Stimulated activated naive CD4-positive, alpha-beta T cell (primary cell): ENCODE measurements at places on chromosomes 6 and 20.

DNA sequence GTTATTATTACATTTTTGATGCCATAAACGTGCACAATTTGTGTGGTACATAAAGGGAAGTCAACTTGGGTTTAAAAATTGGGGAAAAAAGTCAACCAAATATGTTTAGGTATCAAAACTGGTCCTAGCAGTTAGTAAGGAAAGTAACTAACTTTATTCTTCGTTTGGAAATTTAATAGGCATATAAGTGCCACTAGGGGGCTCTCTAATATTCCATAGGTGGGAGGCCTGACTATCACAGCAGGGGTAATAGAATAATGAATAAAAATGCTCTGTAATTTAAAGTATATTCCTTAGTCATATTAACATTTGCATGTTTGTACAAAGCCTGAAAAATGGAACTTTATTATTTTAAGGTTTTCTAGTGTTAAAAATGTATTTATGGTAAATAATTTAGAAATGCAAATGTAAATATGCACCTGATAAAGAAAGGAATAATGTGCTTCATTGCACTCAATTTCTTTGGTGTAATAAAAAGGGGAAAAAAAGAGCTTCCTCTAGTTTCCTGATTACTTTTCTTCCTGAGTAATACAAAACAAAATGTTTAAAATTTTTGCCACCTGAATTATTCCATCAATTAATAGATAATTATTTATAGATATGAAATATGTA is 125.7 kb upstream of the HDAC2 start:
- no peak for DNase-seq

- DNase-seq = no peak
Observed at GRCh38 chr20:22524393-22525015, 59.9 kb downstream of the FOXA2 start.

- no peak for DNase-seq
Observed at GRCh38 chr20:14609328-14610221, 272.2 kb upstream of the FLRT3 start.

DNA sequence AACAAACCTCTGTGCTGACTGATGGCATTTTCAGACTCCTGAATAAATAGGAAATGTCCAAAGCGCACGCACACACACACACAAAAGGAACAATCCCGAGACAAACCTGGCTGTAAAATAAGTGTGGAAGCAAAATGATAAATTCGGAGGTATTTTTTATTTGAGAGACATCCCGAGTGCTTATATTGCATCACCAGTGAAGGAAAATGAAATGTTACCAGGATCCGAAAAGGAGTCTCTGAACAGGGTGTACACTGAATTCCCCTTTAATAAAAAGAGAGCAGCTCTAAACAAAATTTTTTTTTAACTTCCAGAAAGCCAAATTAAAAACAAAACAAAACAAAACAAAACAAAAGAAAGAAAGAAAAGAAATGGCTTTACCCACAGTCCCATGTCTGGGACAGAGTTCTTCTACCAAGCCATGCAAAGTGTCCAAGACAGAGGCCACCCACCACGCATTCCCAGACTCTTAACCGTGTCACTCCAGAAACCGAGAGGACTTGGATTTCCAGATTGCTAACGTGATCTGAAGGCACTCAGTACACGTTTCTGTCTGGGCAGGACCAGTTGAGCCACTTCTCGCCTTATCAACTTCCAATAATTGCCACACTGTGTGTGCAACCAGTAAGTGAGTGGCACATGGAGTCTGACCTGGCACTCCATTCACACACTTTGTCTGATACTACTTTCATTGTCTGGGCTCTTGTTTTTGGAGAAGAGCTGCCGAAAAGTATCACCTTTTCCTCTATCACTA is 817 bp downstream of the ME1 start:
- no peak for DNase-seq

- no peak for DNase-seq
Observed at GRCh38 chr6:7878401-7878964, 32.1 kb downstream of the TXNDC5 start.

- DNase-seq = no peak
Observed at GRCh38 chr6:74607934-74608333, 597.9 kb downstream of the COL12A1 start.

DNA sequence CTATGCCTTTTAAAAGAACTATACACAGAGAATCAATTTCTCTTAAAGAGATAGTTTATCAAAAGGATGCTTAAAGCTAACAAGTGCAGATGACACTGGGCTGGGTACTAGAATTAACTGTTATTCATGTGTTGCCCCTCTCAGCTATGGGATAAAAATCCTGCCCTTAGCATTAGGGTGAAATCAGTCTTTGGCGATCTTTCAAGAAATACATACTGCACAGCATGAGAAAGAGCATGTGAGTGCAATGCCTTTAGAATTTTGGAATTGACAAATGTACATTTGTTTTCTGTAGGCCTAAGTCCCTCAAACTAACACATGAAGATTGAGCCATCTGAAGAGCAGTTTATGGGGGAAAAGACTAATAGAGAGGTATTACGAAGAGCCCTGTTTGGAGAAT is 115.4 kb downstream of the ZFP64 start:
- no peak for DNase-seq

- DNase-seq = no peak
Observed at GRCh38 chr6:18053555-18054445, 66.4 kb upstream of the KIF13A start.

DNA sequence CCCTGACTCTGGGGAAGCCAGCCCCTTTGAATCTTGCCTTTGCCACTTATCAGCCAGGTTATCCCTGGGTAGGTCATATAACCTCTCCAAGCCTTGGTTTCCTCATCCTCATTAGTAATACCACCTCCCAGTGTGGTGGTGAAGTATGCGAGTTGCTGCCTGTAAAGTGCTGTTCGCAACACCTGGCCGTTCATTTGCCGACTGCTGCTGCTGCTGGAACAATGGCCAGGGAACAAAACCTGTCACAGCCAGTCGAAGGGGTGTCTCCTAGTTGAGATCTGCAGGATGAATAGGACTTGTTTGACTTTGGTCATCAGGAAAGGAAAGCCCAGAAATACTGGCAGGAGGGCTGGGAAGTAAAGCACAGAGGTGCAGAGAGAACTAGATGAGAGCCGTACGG is 6.1 kb downstream of the MANBAL start:
- no peak for DNase-seq

DNA sequence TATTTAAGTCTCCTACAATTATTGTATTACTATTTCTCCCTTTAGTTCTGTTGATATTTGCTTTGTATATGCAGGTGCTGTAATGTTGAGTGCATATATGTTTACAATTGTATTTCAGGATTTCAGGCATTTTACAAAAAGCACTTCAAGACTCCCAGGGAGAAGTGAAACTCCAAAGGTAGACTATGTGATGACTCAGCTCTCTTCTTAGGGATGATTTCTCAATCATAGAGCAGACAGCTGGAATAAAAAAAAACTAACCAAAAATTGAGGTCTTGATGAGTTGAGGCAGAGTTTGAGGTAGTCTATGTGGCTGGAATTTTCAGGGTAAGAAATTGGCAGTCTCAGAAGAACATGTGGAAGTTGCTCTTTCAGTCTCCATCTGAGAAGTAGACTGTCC is 786.1 kb downstream of the TFAP2A start:
- DNase-seq = no peak

GRCh38 chr6:123804014-123804786 is 535 bp downstream of the NKAIN2 start:
- no peak for DNase-seq

- DNase-seq = no peak
Observed at GRCh38 chr6:109979033-109979921, 1.2 kb downstream of the GPR6 start.

DNA sequence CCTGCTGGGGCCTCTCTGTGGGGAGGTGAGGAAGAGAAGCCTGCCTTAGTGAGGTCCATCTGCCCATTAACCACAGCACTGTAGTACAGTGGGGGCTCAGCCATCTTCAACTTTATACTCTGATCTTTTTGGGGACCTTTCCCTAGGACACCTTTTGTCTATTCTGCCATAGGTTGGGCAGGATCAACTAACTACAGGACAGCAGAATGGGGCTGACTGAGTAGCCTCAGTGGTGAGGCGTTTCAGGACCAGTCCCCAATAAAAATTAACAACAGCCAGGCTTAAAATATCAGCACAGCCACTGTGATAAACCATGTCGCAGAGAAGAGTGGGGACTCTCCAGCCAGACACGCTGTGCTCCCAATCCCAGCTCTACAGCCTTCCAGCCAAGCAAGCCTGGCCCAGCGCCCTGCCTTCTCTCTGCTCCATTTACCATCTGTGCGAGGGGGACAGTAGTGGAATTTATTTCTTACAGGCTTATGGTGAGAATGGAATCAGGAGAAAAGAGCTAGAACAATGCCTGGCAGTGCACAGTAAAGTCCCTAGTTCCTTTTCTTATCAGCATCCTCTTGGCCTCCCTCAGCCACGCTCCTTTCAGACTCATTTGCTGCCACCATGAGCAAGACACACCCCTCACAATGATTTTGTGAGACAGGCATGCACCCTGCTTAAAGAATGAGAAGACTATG is 75.5 kb downstream of the SLC22A23 start:
- DNase-seq = no peak

DNA sequence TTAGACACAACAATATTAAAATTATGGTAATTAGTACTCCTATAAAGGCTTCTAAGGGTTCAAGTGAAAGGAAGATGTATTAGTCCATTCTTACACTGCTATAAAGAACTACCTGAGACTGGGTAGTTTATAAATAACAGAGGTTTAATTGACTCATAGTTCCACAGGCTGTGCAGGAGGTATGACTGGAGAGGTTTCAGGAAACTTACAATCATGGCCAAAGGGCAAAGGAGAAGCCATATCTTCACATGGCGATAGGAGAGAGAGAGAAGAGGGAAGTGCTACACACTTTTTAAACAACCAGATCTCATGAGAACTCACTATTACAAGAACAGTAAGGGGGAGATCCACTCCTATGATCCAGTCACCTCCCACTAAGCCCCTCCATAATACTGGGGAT is 52.9 kb downstream of the TINAG start:
- DNase-seq = no peak

DNA sequence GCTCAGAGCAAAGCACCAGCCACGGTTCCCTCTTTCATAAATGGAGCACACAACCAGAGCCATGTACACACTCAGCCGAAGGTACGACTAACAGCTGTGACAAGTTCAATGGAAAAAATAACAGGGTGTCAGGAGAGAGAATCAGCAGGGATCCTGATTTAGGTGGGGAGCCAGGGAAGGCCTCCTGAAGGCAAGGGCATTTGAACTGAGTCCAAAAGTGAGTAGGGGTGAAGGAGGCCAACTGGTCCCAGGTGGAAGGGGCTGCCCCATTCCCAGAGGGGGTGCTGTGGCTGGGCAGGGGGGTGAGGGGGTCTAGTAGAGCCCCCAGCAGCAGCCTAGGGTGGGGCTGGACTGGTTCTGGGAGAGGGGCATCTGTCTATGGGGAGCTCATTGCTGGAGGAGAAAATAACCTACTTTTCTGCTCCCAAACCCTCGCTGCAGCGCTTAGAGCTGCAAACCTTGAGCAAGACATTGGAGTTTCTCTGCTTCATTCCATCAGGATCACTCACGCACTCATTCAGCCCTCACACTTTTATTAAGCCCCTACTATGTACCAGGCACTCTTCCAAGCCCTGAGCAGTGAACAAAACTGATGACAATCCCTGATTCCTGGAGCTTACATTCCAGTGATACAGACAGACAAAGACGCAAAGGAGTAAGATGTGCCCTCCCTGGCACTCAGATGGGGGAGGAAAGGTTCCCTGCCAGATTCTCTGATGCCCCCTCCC is 113.5 kb downstream of the TOX2 start:
- DNase-seq = no peak

- DNase-seq = no peak
Observed at GRCh38 chr20:25514747-25515340, 70.5 kb downstream of the NINL start.

- DNase-seq = no peak
Observed at GRCh38 chr6:45256697-45257695, 71.1 kb upstream of the RUNX2 start.

DNA sequence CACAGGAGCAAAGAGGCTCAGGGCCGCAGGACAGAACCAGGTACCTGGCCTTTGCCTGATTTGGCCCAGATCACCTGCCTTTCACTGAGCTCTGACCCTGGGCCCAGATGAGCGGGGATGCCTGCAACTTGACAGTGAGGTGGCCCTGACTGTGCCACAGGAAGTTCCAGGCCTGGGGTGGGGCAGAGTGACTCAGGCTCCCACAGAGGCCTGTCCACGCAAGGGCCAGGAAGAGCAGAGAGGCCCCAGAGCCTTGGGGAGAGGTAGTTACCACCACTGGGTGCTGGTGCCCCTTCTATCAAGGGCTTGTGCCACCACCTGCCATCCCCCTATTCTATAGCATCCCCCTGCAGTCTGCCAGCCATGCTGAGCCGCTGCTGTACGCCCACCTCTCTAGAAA is 4.1 kb upstream of the NOL4L start:
- no peak for DNase-seq

DNA sequence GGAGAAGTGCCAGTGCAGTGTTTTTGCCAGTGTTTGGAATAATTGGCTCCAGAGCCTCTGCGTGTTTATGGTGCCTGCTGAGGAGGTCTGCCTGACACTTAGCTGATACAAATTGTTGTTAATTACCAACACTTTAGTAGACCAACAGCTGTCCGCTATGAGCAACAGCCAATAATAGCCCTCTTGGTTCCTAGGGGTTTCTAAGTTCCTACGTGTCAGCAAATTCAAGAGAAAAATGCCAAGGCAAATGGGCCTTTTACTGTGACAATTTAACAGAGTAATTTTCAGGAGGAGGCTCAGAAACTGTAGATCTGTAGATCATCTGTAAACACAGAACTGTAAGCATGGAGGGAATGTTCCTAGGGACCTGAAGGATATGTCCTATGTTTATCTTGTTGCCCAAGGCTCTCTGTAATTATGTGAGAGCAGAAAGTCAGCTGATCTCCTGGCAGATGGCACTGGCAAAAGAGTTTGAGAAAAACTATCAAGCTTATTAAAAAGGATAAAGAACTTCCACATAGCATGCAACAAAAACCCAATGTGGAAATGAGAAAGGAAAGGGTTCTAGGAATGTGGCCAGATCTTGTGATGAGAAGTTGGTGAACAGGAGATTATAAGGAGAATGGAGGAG is 157.7 kb downstream of the GJA1 start:
- no peak for DNase-seq

DNA sequence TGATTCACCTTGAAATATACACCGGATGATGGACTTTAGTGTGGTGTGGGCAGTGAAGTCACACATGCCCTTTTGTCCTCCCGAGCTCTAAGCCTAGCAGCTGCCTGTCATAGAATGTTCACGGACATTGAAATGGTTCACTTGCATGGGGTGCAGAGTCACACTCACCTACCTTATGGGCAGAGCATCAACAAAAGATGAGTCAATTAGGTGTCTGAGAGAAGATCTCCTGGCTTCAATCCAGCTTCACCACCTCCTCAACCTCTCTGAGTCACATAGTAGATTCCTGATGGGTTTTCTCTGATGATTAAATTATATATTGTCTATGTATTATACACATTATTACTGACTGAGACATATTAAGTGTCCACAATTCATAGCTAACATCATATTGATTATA is 48.1 kb upstream of the HLA-E start:
- no peak for DNase-seq

DNA sequence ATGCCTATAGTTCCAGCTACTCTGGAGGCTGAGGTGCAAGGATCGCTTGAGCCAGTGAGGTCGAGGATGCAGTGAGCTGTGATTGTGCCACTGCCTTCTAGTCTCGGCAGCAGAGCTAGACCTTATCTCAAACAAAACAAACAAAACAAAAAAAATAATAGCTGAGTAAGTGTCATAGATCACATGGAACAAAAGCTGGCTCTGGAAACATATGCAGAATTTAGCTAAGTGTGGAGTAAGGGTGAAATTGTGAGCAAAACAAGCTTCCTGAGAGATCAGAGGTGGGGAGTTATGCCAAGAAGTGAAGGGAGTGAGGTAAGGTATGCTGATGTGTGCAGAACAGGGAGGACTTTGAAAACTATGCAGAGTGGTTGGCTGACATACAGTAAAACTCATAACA is 18.7 kb downstream of the SGK1 start:
- DNase-seq = no peak

- DNase-seq = no peak
Observed at GRCh38 chr20:10209091-10209490, 9.5 kb upstream of the SNAP25 start.
